ENCODE measurements at places on chromosomes 16 and 17.

DNA sequence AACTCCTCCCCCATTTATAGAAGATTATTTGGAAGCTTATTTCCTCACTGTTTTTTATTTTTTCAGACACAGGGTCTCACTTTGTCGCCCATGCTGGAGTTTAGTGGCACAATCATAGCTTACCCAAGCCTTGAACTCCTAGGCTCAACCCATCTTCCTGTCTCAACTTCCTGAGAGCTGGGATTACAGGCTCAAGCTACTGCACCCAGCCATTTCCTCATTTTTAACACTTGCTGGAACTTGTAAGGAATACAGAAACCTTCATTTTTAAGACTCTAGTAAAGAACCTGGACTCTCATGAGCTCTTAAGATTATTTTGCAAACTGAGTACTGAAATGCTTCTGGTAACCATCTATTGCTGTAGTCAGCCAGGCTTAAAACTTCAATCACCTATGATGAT lies 29.9 kb downstream of the KANSL1 start:
- H3K36me3 ChIP-seq = no peaks in the 10 kb centered on the region
- peaks cover 3% of the 10 kb centered on the region for H3K4me1 ChIP-seq
- DNase-seq = no peak
- H3K27me3 ChIP-seq = no peaks in the 10 kb centered on the region

- no peaks in the 10 kb centered on the region for H3K4me1 ChIP-seq
- no peaks in the 10 kb centered on the region for H3K27me3 ChIP-seq
- DNase-seq = no peak
- no peaks in the 10 kb centered on the region for H3K36me3 ChIP-seq
Measured at GRCh38 chr17:30415491-30415890, 36.8 kb downstream of the CPD start.

DNA sequence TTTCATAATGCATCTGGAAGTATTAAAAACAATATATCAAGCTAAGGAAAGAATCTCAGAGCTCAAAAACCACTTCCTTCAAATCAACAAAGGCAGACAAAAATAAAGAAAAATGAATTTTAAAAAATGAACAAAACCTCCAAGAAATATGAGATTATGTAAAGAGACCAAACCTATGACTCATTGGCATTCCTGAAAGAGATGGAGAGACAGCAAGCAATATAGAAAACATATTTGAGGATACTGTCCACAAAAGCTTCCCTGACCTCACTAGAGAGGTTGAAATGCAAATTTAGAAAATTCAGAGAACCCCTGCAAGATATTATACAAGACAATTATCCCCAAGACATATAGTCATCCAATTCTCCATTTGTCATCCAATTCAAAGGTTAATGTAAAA lies 311.3 kb upstream of the SOX9 start:
- H3K4me3 ChIP-seq = no peak overlapping the region
- H3K4me1 ChIP-seq = no peaks in the 10 kb centered on the region
- H3K27me3 ChIP-seq = no peaks in the 10 kb centered on the region
- no peak overlapping the region for H3K27ac ChIP-seq
- no peaks in the 10 kb centered on the region for H3K36me3 ChIP-seq

DNA sequence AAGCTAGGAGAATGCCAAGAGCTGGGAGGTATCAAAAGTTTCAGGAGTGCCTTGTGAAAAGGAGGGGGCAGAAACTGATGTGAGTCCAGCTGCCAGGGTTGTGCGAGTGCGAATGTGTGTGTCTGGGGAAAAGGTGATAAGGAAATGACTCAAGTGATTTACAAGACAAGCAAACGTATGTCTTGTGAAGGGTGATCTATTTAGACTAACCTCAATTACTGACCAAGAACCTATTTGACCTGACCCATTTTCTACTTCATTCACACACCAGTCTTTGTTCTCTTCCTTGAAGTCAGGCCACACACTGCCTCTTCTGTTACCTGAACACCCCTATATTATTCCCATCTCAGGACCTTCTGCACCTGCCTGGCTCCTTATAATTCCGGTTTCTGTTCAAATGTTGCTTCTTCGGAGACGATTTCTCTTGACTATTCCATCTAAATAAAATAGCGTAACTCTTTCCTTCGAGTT lies 1.0 kb downstream of the GDE1 start:
- H3K27me3 ChIP-seq = no peaks in the 10 kb centered on the region
- H3K27ac ChIP-seq = no peak overlapping the region
- H3K4me1 ChIP-seq = peaks cover 4% of the 10 kb centered on the region
- DNase-seq = no peak
- peak overlapping the region; percentile 77 for H3K4me3 ChIP-seq

DNA sequence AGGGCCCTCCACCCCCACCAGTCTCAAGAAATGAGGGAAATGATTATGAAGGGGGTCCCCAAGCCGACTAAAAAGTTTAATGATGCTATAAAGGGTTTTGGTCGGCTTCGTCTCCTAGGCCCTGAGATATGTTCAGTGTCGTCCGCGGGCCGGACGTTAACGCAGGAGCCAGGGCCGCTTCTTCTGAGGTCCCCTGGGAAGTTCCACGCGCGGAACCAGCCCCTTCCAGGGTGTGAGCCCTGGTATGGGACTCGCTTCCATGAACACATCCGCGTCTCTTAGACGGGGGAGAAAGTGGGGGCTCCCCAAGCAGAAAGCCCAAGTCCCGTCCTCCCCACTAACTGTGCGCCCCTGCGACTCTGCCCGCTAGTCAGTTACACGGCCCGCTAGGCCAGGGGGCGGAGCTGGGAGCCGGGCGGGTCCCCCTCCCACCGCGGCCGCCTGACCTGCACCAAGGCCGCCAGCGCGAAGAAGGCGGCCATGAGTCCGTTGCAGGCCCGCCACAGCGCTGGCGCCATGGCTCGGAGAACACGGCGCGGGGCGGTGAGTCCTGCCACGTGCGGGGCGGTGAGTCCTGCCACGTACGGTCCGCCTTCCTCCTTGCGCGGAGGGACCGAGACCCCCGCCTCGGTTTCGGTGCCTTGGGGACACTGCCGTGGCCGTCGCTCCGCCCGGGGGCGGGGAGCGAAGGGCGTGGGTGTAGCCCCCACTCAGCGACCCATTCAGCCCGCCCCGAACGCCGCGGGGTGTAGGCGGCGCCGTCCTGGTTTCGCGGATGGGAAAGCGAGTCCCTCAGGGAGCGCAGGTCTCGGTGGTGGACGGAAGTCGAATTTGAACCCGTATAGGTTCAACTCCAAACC lies at the start of gene TMEM220:
Gene TMEM220 (minus strand): TSS at position 690 of the 860 bp plus-strand sequence. CDS start 172 bp downstream, at position 518.
- no peak within 1 kb of the TSS for H3K27ac ChIP-seq
- peak within 1 kb of the TSS; percentile 54 for H3K4me3 ChIP-seq
- no peaks in the 10 kb centered on the region for H3K4me1 ChIP-seq
- H3K36me3 ChIP-seq = no peaks in the 10 kb centered on the region

GRCh38 chr16:88636488-88637265 lies 1.7 kb upstream of the IL17C start:
- H3K36me3 ChIP-seq = peaks cover 3% of the 10 kb centered on the region
- peaks cover 10% of the 10 kb centered on the region for H3K4me1 ChIP-seq
- H3K4me3 ChIP-seq = no peak overlapping the region
- H3K27me3 ChIP-seq = no peaks in the 10 kb centered on the region
- no peak overlapping the region for H3K27ac ChIP-seq

DNA sequence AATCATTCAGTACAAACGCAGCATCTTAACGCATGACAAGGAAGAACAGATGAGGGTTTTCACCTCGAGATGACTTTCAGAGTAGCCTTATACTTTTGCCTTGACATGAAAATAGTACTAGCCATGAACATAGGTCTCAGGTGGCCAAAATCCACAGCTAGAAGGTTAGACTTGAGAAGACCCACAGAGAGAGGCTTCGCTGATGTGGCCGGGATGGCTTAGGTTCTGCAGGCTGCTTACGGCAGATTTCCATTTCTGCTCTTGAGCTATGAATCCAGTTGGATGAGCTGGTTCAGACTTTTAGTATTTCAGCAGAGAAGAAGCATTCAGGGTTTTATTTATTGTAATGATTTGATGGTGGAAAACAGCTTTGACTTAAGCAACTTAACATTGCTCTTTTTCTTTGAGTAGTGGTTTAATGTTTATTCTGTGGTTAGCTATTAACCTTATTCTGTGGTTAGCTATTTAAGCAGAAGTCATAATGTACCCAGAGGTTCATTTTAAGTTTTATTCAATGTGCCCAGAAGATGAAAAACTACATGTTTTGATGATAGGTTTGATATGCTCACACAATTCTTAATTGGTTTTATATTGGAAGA lies 7.6 kb downstream of the KRT24 start:
- H3K27ac ChIP-seq = no peak overlapping the region
- no peaks in the 10 kb centered on the region for H3K4me1 ChIP-seq
- no peak for DNase-seq
- H3K36me3 ChIP-seq = no peaks in the 10 kb centered on the region
- H3K27me3 ChIP-seq = no peaks in the 10 kb centered on the region

GRCh38 chr16:85902366-85903155 lies 3.6 kb downstream of the IRF8 start:
- H3K27ac ChIP-seq = no peak overlapping the region
- H3K4me1 ChIP-seq = peaks cover 2% of the 10 kb centered on the region
- no peaks in the 10 kb centered on the region for H3K36me3 ChIP-seq
- no peak for DNase-seq
- H3K27me3 ChIP-seq = peaks cover 13% of the 10 kb centered on the region
- H3K4me3 ChIP-seq = no peak overlapping the region

DNA sequence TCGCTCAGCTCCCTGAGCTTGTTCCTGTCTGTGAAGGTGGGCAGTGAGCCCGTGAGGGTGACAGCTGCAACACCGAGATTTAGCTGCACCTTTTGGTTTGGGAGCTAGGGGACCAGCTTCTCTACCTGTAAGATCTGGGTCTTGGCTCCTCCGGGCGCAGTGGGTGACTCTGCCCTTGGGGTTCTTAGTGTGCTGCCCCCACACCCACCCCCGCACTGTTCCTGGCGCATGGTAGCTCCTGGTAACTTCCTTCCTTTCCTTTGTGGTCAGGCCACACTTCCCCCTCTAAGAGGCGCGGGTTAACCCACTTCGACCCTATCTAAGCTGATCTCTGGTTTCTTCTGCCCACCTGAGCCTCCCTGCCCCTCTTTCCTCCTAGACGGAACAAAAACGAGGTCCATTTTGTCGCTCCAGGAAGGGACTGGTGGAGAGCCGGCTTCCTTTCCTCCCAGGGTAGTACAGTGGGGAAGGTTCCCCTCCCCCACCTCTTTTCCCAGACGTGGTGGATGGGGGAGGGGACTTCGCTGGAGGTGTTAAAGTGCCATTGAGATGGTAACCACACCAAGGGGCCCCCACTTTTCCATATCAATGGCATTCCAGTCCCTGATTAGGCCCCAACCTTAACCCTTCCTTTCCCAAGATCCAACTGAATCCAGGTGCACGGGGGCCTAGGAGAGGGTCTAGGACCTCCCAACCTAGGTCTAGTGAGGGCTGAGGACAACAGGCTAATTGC lies 4.6 kb upstream of the CLDN9 start:
- H3K27ac ChIP-seq = peak overlapping the region; percentile 35
- peak overlapping the region; percentile 5 for H3K4me3 ChIP-seq
- DNase-seq = peak; percentile 97
- H3K27me3 ChIP-seq = no peaks in the 10 kb centered on the region
- peaks cover 25% of the 10 kb centered on the region for H3K4me1 ChIP-seq

DNA sequence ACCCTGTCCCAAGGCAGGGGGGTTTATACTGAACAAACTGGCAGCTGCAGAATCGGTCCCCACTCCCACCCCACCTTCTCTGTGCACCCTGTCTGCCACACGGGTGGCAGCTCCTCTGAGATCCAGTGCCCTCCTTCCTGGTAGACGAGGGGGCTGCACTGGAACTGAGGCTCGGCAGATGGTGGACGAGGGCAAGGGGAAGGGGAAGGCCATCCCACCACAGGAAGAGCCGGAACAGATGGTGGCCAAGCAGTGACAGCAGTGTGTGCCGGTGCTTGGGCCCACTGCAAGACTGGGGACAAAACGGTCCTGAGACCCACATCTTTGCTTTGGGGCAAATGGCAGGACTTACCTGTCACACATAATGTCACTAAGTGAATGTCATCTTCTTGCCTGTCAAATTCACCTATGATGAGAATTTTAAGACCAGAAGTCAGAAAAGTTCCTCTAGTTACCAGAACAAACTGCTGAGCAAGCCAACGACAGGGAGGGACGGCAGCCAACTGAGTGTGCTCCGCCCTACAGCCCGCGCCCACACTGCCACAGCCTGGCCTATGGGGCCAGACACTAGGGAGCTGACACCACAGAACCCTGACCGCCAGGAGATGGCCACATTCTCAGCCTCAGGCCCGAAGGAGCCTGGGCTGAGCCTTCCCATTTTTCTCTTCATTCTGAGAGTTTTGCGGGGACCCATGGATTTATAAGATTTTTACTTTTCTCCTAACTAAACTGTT lies 14.4 kb downstream of the NTAN1 start:
- H3K27ac ChIP-seq = no peak overlapping the region
- no peaks in the 10 kb centered on the region for H3K27me3 ChIP-seq
- H3K36me3 ChIP-seq = peaks cover 17% of the 10 kb centered on the region
- DNase-seq = no peak
- no peaks in the 10 kb centered on the region for H3K4me1 ChIP-seq

DNA sequence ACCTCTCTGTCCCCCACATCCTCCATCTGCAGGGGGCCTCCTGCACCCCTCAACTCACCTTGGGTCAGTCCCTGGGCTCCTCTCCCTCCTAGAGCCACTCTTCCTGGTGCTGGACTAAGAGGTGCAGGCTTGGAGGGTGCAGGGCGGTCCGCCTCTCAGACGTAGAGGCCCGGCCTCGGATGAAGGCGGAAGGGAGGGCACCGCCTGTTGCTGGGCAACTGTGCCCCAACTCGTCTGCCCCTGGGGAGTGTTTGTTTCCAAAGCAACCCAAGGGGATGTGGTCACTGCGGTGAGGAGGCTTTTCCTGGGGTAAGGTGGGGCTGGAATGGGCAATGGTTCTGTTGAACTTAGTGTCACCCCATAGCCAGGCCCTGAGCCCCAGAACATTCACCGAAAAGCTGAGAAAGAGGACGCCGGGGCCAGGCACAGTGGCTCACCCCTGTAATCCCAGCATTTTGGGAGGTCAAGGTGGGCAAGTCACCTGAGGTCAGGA lies at the start of gene C16orf54:
Gene C16orf54 (minus strand): TSS at position 138 of the 493 bp plus-strand sequence. CDS start 1,039 bp downstream, outside the sequence.
- no peak for DNase-seq
- no peaks in the 10 kb centered on the region for H3K4me1 ChIP-seq
- H3K27me3 ChIP-seq = no peaks in the 10 kb centered on the region
- H3K27ac ChIP-seq = no peak within 1 kb of the TSS

GRCh38 chr16:26712876-26713275 lies 353.9 kb upstream of the C16orf82 start:
- H3K36me3 ChIP-seq = no peaks in the 10 kb centered on the region
- H3K27me3 ChIP-seq = no peaks in the 10 kb centered on the region
- no peak overlapping the region for H3K4me3 ChIP-seq
- H3K27ac ChIP-seq = no peak overlapping the region
- no peak for DNase-seq

DNA sequence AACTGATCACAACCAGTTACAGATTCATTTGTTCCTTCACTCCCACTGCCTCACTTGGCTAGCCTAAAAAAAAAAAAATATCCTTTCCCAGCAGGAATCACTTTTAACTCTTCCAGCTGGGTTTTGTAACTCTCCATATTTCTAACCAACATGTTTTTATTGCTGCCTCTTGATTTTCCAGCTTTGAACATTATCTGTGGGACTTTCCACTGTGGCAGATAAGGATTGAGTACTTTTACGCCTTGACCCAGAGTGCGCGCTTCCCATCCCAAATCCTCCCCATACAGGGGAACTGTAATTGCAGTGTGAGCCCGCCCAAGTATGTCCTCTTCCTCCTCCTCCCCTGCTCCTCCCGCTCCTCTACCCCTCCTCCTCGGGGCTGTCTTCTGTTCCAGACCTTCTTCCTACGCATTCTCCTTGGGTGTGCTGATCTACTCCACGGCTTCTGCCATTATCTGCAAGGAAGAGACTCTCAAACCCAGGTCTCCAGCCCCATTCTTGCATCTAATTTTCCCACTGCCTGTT lies 43.4 kb downstream of the CYB5D2 start:
- H3K4me3 ChIP-seq = no peak overlapping the region
- no peak overlapping the region for H3K27ac ChIP-seq
- peaks cover 4% of the 10 kb centered on the region for H3K4me1 ChIP-seq
- no peak for DNase-seq

GRCh38 chr16:1812732-1813163 lies 13.9 kb downstream of the HAGH start:
- H3K27ac ChIP-seq = no peak overlapping the region
- no peaks in the 10 kb centered on the region for H3K4me1 ChIP-seq
- peaks cover 10% of the 10 kb centered on the region for H3K36me3 ChIP-seq
- DNase-seq = no peak
- H3K4me3 ChIP-seq = no peak overlapping the region

All from iPS DF 6.9 (cell line).